ENCODE measurements at places on chromosomes 11 and 22.

DNA sequence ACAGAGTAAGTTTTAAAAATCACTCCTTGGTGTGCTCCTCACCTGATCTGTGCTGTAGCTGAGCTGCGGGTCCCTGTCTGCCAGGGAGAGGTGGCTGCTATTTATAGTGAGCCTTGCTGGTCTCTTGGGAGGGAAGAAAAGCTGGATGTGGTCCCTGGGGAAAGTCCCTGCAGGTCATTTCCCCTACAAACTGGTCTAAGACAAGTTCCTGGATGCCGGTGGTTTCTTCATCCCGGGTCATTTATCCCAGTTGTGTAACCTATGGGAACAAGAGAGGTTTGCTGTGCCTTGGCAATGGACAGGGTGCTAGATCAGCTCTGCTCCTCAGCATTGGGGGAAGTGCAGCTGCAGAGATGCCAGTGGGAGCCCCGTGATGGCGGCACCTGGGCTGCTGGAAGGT is at the start of gene SAA2:
Gene SAA2, minus strand, starts transcription at position 108 of the 400 bp plus-strand sequence. CDS start 657 bp downstream, outside the sequence.
- DNase-seq, result no peak

GRCh38 chr22:18071968-18072310 is 5.9 kb upstream of the PEX26 start:
- no peak for DNase-seq

DNA sequence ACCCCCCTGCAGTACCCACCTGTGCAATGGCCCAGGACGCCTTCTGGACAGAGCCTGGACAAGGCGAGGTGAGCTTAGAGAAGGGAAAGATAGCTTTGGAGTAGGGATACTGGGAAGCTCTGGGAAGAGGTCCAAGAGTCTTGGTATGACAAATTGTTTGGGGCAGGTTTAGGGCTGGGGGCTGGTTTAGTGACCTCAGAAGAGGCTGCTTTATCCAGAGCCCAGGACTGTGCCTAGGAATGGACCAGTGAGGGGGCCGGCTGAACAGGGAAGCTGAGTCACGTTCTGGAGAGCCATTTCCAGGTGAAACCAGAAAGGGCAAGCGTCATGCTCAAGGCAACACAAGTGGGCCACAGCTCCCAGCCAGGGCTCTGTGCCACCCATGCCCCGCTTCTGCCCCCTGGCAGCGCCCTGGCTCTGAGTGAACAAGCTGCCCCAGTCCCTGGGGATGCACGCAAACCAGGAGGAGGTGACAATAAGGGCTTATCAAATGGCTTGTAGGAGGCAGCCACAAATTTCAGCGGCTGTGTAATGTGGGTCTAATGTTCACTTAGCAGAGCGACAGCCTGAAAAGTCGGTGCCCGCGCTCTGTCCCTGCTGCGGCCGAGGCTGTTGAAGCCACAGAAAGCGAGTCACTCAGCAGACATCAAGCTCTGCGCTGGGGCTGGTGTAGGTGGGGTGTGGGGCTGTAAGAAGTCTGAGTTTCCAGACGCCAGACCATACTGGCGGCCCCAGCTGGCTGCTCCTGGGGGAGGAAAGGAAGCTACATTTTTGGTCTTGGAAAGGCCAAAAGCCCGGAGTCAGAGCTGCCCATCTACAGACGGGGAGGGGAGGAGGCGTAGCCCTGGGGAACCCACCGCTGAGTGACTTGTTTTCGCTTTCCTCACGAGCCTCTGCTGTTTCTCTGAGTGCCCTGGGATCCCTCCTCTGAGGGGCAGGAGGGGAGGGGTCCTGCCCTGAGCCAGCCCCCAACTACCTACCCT is 18.3 kb upstream of the SYT7 start:
- DNase-seq, result peak; percentile 55

GRCh38 chr11:472272-472671 is 22.2 kb downstream of the PTDSS2 start:
- DNase-seq, result no peak

DNA sequence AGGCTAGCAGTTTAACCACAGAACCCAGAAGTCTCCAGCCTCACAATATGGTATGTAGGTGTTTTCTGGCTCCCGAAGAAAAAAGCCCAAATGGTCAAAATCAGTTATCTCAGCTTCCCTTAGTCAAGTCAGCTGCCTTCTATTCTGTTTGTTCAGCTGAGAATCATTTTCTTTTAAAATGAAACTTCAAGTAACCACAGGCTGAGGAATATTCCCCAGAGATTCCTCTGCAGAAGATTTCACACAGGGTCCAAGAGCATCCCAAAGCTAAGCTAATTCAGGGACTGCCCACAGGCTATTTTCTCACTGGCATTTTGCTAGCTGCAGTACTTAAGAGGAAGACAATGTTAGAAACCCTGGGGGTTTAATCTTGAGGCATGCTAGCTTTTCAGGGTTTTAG is 977.0 kb upstream of the CHORDC1 start:
- peak; percentile 64 for DNase-seq

- DNase-seq, result no peak
Measured at GRCh38 chr11:4098026-4098621, 3.5 kb downstream of the RRM1 start.

DNA sequence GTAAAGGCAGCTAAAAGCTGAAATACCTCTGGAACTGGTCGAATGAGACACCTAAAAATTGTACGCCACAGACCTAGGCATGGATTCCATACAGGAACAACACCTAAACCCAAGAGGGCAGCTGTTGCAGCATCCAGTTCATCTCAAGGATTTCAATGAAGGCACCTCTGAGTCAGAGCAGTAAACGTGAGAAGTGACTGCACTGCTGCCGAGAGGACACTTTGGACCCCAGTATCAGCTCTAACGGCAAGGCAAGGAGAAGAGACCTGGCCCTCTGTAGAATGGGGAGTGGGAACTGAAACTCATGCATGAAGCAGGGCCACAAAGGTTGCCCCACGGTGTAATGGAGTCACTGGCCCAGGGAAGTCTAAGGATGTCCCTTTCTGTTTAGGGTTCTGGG is 23.9 kb downstream of the MAP6 start:
- no peak for DNase-seq

DNA sequence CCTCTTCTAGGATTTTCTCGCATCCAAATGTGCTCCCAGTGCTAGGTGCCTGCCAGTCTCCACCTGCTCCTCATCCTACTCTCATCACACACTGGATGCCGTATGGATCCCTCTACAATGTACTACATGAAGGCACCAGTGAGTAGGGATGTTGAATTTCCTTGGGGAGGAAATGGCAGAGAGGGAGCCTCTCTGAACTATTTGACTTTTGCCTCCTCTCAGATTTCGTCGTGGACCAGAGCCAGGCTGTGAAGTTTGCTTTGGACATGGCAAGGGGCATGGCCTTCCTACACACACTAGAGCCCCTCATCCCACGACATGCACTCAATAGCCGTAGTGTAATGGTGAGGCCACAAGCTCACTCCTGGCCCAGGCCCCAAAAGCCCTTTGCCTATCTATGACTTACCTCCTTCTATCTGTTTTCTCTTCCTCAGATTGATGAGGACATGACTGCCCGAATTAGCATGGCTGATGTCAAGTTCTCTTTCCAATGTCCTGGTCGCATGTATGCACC is 2.5 kb downstream of the TAF10 start:
- DNase-seq, result no peak

- no peak for DNase-seq
Measured at GRCh38 chr11:118662401-118663271, 16.8 kb downstream of the TREH start.

GRCh38 chr11:59610289-59610688 is 5.3 kb downstream of the OSBP start:
- DNase-seq, result no peak

GRCh38 chr11:69374110-69374945 is 80.4 kb downstream of the MYEOV start:
- no peak for DNase-seq

GRCh38 chr11:10592331-10592730 is 23.9 kb upstream of the LYVE1 start:
- DNase-seq, result peak; percentile 91

- no peak for DNase-seq
Measured at GRCh38 chr11:118635237-118635591, 27.8 kb downstream of the PHLDB1 start.

GRCh38 chr11:65425971-65426838 is 3.6 kb downstream of the NEAT1 start:
- DNase-seq, result peak; percentile 80

DNA sequence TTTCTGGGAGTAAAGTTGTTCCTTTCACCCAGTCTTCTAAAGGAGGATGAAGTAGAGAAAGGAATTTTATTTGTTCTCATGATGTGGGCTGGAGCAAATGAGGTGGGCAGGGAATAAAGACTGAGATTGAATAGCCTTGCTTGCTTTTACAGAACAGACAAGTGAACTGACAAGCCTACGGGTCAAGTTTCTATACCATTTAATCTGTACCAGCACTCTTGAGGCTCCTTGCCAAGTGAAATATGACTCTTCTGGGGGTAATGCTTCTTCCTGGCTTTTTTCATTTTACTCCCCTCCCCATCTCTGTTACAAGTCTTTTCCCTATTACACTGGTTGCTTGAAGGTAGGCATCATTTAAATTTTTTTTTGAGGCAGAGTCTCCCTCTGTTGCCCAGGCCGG is 54.8 kb downstream of the CSTPP1 start:
- no peak for DNase-seq

GRCh38 chr11:130047141-130047540 is 22.6 kb upstream of the APLP2 start:
- DNase-seq, result no peak

- DNase-seq, result no peak
Measured at GRCh38 chr11:104155375-104155774, 8.6 kb downstream of the PDGFD start.

- no peak for DNase-seq
Measured at GRCh38 chr11:106937111-106937510, 81.2 kb downstream of the GUCY1A2 start.

- DNase-seq, result no peak
Measured at GRCh38 chr11:73958521-73959141, 7.8 kb downstream of the DNAJB13 start.

GRCh38 chr11:61474013-61474643 is 34.4 kb upstream of the LRRC10B start:
- DNase-seq, result no peak

GRCh38 chr11:13720940-13721339 is 52.5 kb downstream of the FAR1 start:
- DNase-seq, result no peak

- no peak for DNase-seq
Measured at GRCh38 chr11:60130496-60130895, 42.0 kb downstream of the MS4A2 start.

GRCh38 chr11:109998921-109999320 is 94.3 kb upstream of the ZC3H12C start:
- no peak for DNase-seq

GRCh38 chr11:79794057-79794456 is 353.2 kb upstream of the TENM4 start:
- DNase-seq, result no peak

DNA sequence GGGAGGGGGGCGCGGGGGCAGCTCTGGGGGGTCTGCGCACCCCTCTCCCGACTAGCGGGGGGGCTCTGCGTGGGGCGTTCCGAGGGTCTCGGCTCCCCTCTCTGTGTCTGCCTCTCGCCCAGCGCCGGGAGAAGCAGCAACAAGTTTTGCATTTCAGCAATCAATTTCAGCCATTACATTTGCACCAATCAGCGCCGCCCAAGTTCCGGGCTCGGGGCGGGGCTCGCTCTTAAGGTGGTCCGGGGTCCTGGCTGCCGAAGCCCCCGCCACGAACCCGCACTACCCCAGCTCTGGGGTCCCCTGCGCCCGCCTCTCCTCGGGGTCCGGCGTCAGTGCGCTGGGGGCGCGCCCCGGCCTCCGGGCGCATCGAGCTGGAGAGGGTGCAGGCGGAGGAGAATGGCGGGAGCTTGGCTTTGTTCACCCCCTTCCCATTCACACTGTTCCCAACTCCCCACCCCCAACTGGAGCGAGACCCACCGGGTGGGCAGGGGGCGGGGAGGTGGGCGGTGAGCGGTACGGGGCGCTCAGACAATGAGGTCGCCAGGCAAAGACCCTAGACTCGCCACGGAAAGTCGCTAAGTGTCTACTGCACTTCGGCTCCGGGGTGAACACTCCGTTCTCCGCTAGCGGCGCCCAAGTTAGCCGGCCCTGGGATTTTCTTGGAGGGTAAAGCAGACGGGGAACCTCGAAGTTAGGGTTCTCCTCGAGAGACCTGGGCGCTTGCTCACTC is at the start of gene MN1:
Gene MN1, minus strand, starts transcription at position 141 of the 730 bp plus-strand sequence. CDS start 1,213 bp downstream, outside the sequence.
- peak; percentile 67 for DNase-seq

GRCh38 chr11:93504110-93505095 is 38.8 kb downstream of the SMCO4 start:
- no peak for DNase-seq

DNA sequence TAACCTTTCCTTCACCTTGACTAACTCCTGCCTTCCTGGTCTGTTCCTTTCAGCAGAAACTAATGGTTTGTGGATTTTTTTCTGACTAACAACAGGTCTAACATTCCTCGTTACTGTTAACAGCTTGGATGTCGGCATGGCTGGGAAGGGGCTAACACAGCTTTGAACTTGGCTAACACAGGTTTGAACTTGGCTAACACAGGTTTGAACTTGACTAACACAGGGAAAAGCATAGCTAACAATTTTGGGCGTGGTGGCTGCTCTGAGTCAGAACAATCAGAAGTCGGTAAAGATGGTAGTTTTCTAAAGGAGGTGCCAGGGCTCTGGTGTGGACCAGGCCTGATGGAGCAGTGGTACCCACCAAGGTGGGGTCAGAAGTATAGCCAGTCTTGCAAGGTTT is 16.1 kb downstream of the MIAT start:
- no peak for DNase-seq

- DNase-seq, result no peak
Measured at GRCh38 chr22:38631724-38632123, 24.5 kb downstream of the FAM227A start.

DNA sequence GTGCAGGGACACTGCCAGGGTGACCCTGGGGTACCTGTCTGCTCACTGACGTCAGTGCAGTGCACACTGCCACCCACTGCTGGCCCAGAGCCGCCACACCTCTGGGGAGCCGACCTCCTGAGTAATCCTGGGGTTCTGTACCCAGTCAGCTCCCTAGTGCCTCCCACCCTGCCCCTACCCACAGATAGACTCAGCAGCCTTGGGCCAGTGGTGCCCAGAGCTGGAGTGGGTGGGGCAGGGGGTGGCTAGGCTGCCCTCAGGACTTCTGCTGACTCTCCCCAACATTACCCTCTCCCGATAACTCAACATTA is 5.8 kb downstream of the NRXN2 start:
- no peak for DNase-seq

GRCh38 chr22:35517207-35517606 is 23.4 kb upstream of the RASD2 start:
- DNase-seq, result no peak

DNA sequence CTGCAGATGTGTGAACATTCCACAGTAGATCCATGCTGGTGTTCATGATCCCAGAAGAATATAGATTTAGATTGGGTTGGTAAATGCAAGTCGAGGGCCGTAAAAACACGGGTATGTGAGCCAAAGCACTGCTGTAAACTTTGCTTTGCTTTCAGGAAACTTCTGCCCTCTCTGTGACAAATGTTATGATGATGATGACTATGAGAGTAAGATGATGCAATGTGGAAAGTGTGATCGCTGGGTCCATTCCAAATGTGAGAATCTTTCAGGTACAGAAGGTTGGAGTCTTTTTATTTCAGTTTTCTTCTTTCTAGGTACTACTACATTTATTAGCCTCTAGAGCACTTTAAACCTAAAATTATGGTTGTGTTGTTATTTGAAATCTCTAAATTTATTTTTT is 36.2 kb upstream of the TTC36 start:
- DNase-seq, result no peak

- no peak for DNase-seq
Measured at GRCh38 chr22:17782621-17783020, 8.4 kb upstream of the BID start.

Data from astrocyte of the spinal cord (primary cell).